NCI-H446 (cell line): ENCODE measurements at places on chromosomes 5 and 9.

- no peak for DNase-seq
Measured at GRCh38 chr5:65818592-65818991, 96.6 kb downstream of the NLN start.

DNA sequence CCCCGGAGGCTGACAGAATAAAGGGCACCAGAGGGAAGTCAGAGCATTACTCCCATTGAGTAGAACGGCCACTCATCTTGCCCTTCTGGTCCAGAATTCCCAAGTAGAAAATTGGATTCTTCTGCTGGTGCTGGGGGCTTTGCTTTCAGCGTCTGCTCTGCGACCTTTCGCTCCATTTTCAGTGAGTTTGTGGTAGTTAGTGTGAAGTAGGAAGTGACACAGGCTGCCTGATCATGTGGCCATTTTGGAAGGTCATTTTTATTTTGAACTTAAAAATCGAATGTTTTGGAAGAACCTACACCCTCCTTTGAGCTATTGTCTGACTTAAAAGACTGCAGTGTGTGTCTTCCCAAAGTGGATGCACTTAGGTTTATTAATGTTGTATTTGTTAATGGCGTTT lies 56.7 kb upstream of the FAM120AOS start:
- DNase-seq = no peak

- peak; percentile 26 for DNase-seq
Measured at GRCh38 chr9:109574061-109574882, 76.2 kb upstream of the PTPN3 start.

DNA sequence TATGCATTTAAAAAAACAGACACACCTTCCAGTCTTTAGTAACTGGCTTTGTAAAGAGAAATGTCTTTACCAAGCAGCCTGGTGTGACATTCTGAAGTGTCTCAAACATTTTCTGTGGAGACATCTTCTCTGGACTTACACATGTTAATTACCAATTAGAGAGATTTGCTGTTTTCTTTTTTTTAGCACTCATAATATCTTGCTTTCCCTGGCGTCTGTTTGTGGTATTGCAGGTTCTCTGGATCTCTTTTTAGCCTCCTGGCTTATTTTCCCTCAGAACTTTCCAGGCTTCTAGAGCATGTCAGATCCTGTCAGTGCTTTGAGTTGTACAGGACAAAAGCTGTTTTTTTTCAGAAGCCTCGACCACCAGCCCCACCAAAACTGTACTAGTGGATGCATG lies 92.5 kb downstream of the MSX2 start:
- no peak for DNase-seq

DNA sequence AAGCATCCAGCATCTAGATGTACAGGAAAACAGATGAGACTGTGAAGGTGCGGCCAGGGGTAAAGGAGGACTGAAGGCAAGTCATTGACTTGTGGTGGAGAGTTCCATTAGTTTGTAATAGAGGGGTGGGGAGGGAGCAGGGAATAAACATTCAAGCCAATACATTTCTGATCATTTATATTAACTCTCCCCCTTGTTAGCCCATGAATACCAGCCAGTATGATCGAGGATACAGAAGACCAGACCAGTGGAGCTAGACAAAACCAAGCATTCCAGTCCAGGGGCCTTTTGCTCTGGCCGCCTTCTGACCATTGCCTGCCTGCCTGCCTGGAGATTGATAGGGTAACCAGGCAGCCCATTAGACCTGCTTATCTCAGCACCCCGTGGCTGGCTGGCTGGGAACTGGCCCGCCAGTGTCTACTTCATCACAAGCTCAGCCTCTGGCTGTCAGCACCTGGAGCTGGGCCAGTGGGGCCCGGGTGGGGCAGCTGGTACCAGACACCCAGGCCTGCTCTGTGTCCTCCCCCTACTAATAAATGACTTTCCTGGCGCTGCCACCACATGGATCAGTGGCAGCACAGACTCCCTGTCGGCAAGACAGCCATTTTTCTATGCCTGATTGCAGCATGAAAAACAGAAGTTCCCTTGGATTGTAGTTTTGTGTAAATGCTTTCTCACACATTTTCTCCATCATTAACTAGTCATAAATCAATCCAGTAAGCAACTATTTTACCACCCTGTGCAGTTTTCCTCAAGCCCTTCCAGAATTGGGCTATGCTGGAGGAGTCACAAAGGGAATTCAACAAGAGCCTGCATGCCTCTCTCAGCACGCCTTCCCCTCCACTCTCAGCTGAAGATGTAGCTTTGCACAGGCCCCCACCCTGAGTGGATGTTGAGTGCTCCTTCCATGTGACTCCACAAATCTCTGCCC lies 181.3 kb downstream of the SNCAIP start:
- peak; percentile 99 for DNase-seq

DNA sequence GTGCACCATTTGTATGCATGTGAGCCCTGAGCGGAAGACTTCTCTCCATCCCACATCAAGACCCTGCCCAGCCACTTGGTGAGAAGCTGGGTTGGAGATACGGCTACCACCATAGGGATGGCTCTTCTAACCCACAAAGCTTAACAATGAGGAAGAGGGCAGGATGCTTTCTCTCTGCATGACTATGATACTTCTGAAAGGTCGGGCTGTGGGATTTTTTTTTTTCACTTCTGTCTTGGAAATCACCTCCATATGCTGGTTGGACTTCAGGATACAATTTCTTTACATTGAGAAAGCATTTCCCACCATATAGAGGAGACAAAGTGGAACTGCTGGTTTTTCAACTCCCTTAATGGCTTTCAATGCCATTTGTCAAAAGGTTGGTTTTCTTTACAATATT lies 30.5 kb downstream of the ZNF366 start:
- no peak for DNase-seq

GRCh38 chr5:37840053-37841034 lies 503 bp upstream of the GDNF start:
- DNase-seq = no peak

GRCh38 chr5:172788771-172789686 lies 18.0 kb upstream of the DUSP1 start:
- no peak for DNase-seq

GRCh38 chr9:4774209-4774608 lies 18.5 kb upstream of the RCL1 start:
- DNase-seq = no peak

GRCh38 chr5:116303810-116304209 lies 219.0 kb downstream of the COMMD10 start:
- no peak for DNase-seq

- DNase-seq = no peak
Measured at GRCh38 chr5:82942083-82942881, 134.9 kb downstream of the TMEM167A start.

DNA sequence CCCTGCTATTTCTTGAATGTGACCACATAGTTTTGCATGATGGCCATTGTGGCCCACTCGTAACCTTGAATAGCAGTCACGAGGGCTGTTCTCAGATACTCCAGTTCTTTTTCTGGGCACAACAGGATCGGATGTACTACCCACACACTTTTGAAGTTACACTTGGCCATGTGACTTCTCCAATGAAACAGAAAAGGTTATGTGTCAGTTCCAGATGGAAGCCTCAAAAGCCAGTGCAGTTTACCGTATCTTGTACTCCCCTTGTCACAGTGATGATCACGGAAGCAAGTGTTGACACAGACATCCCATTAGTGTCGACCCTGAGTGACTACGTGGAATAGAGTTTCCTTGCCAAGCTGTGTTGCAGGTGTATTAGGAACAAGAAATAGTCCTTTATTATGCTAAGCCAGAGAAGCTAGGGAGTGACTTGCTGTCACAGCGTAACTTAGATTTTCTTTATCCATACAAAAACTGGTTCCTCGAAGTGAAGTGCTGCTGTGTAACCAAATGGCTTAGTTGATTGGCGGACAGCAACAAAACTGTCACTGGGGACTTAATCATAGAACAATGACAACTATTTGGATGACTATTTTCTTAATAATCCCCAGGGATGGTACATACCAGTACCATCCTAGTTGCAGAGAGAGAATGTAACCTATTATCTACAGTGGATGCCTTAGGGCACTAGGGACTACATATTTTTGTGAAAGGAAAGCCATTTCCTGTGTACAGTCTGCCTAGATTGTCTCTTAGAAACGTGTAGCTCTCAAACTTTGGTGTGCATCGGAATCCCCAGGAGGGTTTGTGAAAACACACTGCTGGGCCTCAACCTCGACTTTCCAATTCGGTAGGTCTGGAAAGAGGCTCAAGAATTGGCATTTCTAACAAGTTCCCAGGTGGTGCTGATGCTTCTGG lies 90.1 kb upstream of the DMRT1 start:
- DNase-seq = no peak

- no peak for DNase-seq
Measured at GRCh38 chr9:28407351-28407750, 834.1 kb upstream of the C9orf72 start.

DNA sequence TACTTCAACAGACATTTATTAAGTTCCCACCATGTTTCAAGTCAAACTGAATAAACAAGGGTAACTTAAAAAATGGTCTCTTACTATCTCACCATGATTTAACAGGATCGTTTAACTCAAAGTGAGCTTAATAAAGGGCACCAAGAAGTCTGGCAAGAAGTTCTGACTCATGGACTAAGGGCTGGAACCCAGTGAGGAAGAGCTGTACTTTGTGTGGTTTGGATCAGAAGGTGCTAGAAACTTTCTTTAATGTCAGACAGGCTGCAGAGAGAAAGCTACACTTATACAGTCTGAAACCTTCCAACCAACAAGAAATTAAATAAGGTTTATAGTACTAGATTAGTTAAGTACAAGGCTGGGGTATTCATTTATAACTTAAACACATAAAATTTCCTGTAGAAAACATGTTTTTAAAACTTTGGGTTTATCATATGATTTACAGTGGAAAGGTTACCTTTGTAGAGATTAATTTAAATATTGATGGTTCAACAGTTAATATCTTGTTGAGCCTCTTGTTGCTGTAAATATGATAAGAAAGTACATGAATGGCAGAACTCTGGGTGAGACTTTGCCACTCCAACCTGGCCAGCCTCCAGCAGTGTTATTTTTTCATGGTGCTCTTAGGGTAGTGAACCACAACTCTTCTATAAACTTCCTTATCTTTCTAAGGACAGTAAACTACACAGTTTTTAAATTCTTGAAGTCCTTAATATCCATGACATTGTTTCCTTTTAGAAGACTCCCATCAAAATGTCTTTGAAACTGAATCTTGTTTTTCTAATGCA lies 162.8 kb downstream of the MAN2A1 start:
- DNase-seq = no peak

DNA sequence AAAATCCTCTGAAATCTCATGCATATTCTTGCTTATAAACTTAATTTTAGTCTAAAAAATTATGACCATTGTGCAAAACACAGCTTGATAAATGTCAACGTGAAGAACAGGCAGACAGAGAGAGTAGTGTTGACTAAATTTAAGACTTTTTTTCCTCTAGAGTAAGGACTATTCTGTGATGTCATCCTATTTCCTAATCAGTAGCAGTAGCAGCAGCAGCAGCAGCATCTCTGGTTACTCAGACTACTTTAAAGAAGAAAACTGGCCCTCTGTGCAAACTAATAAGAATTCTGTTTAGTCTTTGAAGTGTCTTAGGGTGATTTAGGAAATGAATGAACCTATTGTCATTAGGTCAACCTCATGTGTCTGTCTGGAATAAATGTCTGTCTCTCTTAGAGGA lies 403.0 kb downstream of the HINT1 start:
- DNase-seq = no peak

DNA sequence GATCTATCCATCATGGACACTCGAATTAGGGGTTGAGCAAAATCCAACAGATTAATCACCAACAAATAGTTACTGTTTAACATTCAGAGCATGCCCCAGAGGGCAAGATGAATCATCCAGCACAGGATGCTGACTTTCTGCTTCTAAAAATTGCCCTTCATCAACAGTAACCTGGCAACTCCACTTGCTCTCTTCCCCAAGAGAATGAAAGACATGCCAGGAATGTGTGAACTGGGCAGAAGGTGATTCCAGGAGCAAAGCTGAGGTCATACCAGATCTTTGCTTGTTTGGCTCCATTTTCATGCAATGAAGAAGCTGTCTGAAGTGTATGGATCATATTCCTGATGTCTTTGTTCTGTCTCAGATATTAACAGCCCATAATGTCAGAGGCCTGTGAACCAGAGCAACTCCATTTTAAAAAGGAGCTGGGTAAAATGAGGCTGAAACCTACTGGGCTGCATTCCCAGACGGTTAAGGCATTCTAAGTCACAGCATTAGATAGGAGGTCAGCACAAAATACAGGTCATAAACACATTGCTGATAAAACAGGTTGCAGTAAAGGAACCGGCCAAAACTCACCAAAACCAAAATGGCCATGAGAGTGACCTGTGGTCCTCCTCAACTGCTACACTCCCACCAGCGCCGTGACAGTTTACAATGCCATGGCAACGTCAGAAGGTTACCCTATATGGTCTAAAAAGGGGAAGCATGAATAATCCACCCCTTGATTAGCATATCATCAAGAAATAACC lies 2.5 kb upstream of the ZNF367 start:
- DNase-seq = peak; percentile 75

DNA sequence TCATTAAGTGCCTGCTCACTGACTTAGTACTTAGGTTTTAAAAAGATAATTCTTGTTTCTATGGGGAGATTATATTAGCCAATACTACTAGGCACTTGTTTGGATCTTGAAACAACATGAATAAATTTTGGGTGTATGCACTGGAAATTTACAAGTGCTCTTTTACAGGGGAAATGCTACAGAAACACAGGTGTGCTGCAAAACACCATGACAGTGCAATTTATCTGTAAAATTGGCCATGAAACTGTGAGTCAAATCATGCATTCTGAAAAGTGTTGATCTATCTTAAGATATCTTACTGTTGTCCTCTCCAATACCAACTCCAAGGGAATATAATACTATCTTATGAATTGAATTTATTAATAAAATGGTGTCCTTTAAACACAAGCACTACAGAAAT lies 12.1 kb upstream of the PCDHB1 start:
- DNase-seq = no peak

- DNase-seq = peak; percentile 45
Measured at GRCh38 chr9:106880863-106881262, 17.9 kb downstream of the ZNF462 start.

- no peak for DNase-seq
Measured at GRCh38 chr5:54215233-54215736, 95.1 kb downstream of the ARL15 start.

DNA sequence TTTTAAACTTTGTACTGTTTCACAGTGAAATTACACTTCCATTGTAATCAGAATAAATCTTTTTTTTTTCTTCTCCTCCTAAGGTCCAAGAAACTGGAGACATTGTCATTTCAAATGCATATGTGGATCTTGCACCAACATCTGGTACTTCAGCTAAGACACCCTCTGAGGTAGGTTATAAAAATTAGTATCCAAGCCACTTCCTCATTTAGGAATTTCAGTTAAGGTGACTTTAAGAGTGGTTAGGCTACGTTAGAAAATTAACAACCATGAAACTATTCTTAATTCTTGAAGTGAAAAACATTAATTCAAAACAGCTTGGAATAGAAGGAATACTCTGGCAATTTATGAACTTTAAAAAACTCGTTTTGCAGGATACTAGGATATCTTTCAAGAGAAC lies 77.5 kb downstream of the HSD17B4 start:
- DNase-seq = no peak

- no peak for DNase-seq
Measured at GRCh38 chr5:87410931-87411330, 1.8 kb downstream of the CCNH start.

GRCh38 chr9:35484406-35484805 lies 5.5 kb upstream of the RUSC2 start:
- DNase-seq = no peak

- DNase-seq = no peak
Measured at GRCh38 chr5:138033907-138034306, 1.0 kb upstream of the FAM13B start.
